ENCODE measurements at places on chromosomes 4 and X.
A peak's percentile ranks its signal among the peaks of the same experiment; 100 is the strongest.

DNA sequence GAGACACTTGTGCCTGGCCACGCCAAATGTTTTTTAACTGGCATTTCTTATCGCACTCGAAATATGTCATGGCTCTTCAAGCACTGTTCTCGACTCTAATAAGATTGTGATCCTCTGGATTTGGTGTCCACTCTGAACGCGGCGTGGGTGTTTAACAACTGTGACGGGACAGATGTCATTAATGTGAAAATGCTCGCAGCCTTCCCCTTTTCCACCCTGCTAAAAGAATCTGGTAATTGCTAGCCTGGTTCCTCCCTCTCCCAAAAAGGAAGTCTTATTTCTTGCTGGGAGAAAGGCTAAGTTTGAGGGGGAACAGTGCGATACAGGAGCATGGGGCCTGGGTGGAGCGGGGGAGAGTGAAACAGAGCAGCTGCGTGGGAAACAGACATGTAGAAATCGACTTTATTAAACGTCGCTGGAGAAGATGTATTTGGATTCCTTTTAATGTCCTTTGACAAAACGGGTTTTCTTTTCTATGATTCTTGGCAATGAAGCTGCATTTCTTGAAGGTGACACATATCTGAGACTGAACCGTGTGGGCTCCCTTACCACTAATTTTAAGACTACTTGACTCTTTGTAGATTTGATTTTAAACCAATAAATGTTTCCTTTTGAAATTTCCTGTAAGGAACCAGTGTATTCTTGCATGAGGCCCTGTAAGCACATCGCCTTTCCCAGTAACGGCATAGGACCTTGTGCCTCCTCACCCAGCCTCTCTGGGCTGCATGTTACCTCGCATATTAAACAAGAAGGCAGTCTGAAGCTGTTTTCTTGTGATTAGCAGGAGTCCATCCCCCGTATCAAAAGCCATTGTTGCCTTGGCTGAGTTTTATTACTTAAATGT is 17.8 kb downstream of the TBC1D1 start:
- DNase-seq = no peak

DNA sequence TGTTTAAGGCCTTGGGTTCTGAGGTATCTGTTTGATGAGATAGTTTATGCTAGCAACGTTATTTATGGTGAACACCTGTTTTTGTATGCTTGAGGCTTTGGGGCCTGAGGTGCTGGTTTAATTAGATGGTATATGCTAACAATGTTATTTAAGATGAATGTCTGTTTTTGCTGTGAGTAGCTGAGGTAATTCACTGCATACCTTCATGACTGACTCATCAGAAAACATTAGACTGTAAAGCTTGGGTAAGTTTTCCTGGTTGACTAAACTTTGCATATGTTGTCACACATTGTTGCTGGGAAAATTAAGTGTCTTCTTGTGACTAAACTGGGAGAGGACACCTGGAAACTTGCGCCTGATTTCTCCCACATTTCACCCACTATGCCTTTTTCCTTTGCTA is 1026.6 kb downstream of the RAPGEF2 start:
- no peak for DNase-seq

- no peak for DNase-seq
Observed at GRCh38 chr4:54187148-54187547, 41.9 kb upstream of the PDGFRA start.

GRCh38 chr4:104211657-104212056 is 283.0 kb downstream of the CXXC4 start:
- no peak for DNase-seq

DNA sequence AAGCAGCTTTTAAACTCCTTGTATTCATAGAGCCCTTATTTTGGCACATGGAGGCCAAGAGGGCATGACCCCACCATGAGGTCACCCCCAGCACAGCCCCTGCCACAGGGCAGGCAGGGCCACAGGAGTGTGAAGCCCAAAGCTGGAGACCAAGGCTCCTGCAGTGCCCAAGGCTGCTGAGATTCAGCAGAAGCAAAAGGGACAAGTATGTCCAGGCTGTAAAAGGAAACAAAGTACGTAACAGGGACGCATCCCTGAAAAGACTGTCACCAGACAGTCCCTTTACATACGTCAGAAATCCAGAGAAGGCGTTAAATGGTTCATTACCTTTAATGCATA is 18.9 kb downstream of the GAK start:
- no peak for DNase-seq

GRCh38 chrX:86194758-86195157 is 46.5 kb downstream of the DACH2 start:
- DNase-seq = no peak

- no peak for DNase-seq
Observed at GRCh38 chr4:119299741-119300100, 22.2 kb downstream of the FABP2 start.

DNA sequence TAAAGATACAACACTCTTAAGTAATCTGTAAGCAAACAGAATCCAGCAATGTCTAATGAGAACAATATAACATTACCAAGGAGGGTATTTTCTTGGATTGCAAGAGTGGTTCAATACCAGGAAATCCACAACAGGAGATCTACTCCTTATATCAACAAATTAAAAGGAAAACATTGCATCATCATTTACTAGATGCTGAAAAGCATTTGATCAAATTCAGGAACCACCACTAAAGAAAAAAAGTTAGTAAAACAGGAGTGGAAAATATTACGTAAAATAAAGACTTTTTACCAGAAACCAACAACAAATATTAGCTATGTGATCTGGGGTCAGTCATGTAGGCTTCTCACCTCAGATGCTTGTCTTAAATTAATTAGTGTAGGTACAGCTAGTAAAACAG is 66.8 kb upstream of the MAB21L2 start:
- DNase-seq = no peak

GRCh38 chr4:92825791-92826190 is 522.0 kb downstream of the GRID2 start:
- no peak for DNase-seq

DNA sequence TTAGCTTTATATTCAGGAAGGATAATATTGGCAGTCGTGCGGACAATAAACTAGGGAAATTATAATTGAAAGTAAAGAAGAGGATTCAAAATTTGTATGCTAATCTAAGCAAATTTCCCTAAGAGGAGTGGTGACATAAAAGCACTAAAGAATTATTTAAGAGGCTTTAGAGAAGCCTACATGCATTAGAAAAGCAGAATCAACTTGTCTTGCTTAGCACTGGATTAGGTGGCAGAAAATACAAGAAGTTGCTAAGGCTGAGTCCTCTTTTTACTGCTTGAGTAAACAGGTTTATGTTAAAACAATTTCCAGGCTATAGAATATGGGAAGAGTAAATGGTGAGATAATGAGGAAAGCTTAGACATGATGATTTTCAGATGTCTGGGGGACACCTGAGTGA is 991.5 kb downstream of the PCDH18 start:
- DNase-seq = no peak

- DNase-seq = no peak
Observed at GRCh38 chr4:138894709-138895108, 120.9 kb upstream of the NOCT start.

- no peak for DNase-seq
Observed at GRCh38 chr4:173138624-173139023, 30.0 kb upstream of the GALNT7 start.

DNA sequence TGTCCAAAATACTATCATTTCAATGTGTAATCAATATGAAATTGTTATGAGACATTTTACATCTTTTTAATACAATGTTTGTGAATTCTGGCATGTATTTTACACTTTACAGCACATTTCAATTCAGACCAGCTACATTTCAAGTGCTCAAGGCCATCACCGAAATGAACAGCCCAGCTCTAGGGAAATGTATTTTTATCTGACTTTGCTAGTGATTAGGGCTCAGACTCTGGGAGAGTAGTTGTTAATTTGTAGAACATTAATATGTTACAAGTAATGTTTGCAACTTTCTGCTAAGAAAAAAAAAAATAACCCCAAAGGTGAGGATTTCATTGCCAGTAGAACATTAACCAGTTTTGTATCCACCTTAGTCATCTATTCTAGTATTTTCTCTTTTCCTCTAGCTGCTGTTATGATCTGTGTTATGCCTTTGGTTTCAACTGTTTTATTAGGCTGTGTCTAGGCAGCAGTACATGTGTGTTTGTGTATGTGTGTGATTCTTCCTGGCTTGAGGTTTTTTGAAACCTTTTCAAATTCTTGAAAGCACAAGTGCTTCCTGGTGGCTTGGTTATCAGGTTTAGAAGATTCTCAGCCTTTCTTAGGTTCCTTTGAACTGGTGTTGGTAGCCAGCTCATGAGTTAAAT is 125.9 kb downstream of the NSUN7 start:
- no peak for DNase-seq

- peak; percentile 56 for DNase-seq
Observed at GRCh38 chr4:70704215-70704930, 16.0 kb downstream of the UTP3 start.

DNA sequence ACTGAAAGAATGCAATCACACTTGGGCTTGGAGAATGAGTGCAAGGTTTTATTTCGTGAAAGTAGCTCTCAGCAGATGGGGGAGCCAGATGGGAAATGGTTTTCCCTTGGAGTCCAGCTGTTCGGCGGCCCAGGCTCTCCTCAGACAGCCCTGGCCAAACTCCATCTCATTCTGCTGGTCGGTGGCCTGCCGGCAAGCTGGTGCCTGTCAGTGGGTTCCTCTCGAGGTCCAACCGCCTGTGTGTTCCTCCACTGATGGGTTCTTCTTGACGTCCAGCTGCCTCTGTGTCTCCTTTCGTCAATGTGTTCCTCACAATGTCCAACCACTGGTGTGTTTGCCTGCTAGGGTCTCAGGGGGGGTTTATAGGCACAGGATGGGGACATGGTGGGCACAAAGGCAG is 80.3 kb downstream of the POU3F4 start:
- DNase-seq = no peak

- DNase-seq = no peak
Observed at GRCh38 chr4:37662251-37662650, 23.9 kb downstream of the RELL1 start.

DNA sequence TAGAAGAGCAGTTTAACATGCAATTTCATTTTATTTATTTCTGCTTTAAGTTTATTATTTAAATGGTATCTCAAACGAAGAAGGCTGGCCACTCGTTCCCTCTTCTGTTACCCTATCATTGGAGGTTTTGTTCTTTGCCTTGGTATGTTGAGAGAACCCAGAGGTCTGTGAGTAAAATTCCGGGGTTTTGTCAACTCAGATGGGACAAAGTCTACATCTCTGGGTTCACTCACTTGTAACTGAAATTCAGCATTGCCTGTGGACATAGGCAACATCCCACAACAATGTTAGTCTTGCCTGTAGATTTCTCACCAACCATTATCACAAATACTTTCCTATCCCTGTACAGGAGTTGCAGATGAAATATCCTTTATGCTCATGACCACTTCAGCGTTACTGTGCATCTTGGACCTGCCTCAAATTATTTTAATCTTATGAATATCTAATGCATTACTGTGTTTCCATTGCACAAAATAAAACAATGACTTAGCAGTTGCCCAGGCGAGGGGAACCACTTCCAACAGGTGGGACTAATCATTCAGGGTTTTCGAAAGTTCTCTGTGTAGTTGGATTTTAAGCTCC is 33.5 kb upstream of the CD99 start:
- no peak for DNase-seq

DNA sequence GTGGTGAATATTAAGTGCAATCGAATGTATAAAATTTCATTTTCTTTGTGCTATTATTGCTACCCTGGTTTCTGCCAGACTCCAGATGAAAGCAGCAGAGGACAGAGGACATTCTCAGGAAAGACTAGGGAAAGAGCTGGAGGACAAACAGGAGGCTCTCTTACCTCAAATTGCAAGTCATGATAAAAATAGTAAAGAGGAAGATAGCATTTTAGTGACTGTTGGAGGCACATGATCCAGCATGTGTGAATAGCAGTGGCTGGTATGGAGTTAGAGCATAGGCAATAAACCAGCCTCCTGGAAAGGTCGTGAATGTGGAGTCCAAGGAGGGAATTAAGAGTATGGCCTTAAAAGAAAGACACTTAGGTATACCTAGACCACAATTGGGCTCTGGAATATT is 1040.0 kb downstream of the STPG2 start:
- no peak for DNase-seq
